Body of pancreas (tissue), 4 donors: ENCODE measurements at places on chromosomes 6 and 20.

GRCh38 chr6:89434954-89435353, 2.0 kb downstream of the ANKRD6 start:
- DNase-seq, result no peak

DNA sequence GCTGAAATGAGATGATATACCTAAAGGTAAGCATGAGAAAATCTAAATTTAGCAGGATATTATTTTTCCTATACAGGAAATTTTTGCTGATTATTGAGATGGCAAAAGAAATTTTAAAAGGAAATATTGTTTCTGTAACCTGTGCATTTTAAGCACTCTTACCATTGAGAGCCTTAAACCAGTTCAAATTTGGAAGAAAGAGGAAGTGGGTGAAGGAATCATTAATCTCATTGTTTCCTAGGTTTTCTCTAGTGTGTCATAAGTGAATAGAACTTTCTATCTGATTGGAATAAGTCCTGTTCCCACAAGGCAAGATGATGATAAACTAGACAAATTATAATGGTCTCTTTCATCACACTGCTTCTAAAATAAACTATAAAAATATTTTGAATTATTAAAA, 22.4 kb upstream of the FKBP1C start:
- no peak for DNase-seq

DNA sequence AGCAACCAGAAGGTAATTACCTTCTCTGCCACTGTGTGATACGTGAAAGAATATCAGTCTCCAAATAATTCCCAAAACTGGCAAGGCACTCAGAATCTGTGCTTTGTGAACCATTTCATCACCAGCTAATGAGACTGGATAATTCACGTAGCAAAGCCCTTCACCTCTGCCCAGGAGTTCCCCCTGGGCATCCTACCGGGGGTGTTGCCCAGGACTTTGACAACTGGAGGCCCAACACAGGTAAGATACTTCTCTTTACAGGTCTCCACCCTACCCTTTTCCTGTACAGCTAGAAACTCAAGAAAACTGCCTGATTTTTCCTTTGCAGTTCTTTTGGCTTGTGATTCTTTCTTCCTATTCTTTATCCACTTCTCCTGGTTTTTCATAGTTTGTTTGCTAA, 2.7 kb upstream of the CD24 start:
- DNase-seq, result no peak

GRCh38 chr6:150293423-150294173, 75.2 kb upstream of the IYD start:
- DNase-seq, result no peak

DNA sequence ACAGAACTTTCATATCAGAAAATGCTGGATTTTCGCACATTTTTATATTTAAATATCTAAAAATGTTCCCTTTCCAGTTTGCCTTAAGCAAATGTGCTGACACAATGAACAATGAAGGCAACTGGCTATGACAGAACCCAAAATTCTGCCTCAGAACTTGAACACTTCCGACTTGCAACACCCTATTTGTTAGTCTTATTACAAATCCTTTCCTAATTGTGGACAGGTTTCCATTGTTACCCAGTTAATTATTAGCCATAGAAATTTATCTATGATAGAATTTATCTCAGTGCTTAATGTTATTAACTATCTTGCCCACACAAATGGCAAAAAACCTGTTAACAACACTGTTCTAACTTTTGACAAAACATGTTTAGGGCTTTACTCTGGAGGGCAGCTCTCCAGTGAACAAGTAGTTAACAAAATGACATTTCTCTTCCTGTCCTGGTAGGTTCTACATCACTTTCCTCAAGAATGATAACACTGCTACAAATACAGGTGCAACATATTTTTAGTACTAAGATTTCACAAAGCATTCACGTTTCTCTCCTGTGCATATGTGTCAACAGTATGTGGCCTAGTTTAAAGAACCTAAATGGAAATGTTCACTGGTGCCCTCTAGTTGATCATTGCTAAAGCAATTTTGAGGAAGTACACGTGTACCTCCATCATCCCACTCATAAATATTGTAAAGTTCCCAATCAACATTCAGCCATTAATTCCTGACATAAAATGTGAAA, 58.4 kb downstream of the HIVEP2 start:
- no peak for DNase-seq

- DNase-seq, result no peak
Measured at GRCh38 chr6:16336056-16336818, 97.8 kb downstream of the GMPR start.

DNA sequence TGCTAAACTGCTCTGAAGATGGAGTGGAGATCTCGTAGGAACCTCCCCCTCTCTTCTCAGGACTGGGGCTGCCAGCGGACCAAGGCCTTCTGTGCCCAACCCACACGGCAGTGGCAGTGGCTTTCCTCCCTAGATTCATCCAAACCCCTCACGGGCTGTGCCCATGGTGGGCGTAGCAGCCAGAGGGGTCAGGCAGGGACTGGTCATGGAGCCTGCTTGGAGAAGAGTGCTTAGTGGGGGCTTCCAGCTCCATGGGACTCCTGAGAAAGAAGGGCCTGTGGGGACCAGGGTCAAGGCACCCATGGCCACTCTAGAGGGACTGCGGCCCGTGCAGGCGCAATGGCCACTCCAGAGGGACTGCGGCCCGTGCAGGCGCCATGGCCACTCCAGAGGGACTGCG, 86.6 kb downstream of the TAF4 start:
- no peak for DNase-seq

DNA sequence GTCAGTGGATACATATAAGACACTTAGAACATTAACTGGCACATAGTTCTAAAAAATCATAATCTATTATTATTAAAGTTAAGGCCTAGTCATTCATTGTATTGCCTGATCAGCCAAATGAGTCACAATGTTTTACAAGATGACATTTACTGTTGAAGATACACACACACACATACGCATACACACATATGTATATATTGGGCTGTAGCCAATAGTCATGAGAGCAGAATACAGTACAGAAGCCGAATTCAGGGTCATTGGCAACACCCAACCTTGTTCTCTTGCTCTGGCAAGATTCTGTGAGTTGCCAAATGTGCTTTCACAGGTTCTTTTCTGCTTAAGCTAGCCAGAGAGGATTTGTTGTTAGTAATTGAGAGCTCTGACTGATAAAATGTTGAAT, 922.8 kb upstream of the MAP3K7 start:
- no peak for DNase-seq

- peak; percentile 26 for DNase-seq
Measured at GRCh38 chr6:1724616-1725015, 114.9 kb downstream of the FOXC1 start.

- no peak for DNase-seq
Measured at GRCh38 chr6:99185525-99185924, 163.9 kb downstream of the FAXC start.

DNA sequence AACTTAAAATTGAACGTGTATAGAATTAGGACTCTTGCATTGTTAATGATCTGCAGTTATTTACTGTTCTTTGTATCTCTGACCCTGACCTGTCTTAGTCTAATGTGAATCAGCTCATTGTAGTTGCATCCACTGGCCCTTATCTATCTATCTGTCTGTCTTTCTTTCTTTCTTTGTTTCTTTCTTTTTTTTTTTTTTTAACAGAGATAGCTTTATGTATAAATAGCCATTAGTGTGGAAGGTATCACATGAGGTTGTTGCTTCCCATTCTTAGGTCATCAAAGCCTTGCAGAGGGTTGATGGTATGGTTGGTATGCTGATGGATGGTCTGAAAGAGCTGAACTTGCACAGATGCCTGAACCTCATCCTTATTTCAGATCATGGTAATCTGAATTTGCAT, 59.9 kb downstream of the ENPP1 start:
- no peak for DNase-seq

- DNase-seq, result no peak
Measured at GRCh38 chr6:108277831-108278230, 17.0 kb upstream of the SNX3 start.

- no peak for DNase-seq
Measured at GRCh38 chr6:30572148-30572547, 906 bp downstream of the ABCF1 start.

GRCh38 chr6:20657274-20657800, 123.1 kb downstream of the CDKAL1 start:
- DNase-seq, result no peak

GRCh38 chr20:13331536-13331935, 110.5 kb downstream of the ISM1 start:
- no peak for DNase-seq

DNA sequence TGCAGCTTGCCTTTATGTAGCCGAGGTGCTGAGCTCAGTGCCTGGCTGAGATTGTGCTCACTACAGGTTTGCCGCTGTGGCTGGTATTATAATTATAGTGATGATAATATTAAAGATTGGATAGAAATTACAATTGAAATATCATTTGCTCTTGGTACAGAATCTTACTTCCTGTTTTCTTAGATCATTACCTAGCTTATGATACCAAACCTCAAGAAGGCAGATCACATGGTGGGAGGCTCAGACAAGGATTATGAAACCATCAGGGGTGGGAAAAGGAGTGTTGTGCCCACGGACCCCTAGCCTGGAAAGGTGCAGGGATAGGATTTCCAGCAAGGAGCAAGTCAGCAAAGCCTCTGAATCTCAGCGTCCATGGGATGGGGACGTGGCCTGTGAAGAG, 70.6 kb downstream of the IGF2R start:
- DNase-seq, result no peak

- no peak for DNase-seq
Measured at GRCh38 chr6:43123461-43124314, 47.4 kb upstream of the SRF start.

- DNase-seq, result no peak
Measured at GRCh38 chr6:141451181-141451510, 681.6 kb upstream of the GJE1 start.

GRCh38 chr6:159238920-159239558, 69.8 kb downstream of the FNDC1 start:
- no peak for DNase-seq

- DNase-seq, result no peak
Measured at GRCh38 chr6:7784248-7784647, 58.3 kb downstream of the BMP6 start.

DNA sequence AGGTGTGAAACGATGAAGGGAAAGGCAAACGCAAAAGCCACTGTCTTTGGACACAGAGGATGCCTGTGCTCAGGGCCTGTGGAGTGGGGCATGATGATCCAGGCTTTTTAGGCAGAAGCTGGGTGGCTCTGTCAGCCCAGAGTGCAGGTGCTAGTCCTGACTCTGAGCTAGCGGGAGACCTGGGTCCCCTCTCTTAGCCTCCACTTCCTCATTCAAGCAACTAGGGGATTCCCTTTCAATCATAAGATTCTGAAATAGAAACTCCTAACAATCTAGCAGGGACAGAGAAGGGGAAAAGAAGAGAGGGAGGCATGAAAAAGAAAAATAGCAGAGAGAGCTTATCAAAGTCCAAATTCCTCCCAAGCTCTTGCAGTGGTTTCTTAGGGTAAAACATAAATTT, 7.6 kb upstream of the HIVEP2 start:
- DNase-seq, result no peak

DNA sequence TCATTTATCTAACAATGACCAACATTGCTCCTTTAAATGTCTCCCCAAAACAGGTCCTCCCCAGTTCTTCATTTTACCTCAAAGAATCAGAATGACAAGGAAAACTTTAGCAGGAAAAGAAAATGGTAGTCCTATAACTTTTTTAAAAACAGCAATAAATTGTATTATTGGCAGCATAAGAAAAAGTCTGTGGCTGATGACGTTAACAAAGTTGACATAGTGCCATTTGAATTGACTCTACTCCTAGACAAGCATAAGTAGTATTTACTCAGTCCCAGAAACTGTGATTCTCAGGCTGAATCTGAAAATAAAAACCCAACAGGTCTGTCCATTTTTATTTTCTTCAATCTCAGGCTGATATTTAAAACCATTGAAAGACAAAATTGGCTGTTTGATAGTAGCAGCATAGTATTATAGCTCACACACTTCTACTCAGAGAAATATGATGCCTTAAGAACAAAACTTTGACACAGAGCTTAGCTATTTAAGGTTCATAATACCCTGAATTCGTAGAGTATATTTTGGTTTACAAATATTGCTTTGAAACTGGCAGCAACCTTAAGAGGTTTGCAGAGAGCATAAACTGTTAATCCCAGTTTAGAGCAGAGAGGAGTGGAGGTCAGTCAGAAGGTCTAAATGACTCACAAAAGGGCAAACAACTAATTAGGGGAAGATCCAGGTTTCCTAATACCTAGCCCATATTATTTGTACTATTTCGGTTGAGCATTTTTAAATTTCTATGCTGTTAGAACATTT, 35.0 kb upstream of the TENT5A start:
- DNase-seq, result no peak

DNA sequence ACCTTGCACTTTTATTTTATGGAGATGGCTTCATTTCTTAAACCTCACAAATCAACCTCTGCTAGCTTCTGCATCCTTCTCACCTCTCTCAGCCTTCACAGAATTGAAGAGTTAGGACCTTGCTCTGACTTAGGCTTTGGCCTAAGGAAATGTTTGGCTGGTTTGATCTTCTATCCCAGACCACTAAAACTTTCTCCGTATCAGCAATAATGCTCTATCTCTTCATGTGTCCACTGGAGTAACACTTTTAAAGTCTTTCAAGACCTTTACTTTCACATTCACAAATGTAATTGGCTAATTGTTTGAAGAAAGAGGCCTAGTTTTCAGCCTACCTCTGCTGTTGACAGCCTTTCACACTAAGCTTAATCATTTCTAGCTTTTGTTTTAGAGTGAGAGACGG, 212.9 kb downstream of the TTLL2 start:
- DNase-seq, result no peak

DNA sequence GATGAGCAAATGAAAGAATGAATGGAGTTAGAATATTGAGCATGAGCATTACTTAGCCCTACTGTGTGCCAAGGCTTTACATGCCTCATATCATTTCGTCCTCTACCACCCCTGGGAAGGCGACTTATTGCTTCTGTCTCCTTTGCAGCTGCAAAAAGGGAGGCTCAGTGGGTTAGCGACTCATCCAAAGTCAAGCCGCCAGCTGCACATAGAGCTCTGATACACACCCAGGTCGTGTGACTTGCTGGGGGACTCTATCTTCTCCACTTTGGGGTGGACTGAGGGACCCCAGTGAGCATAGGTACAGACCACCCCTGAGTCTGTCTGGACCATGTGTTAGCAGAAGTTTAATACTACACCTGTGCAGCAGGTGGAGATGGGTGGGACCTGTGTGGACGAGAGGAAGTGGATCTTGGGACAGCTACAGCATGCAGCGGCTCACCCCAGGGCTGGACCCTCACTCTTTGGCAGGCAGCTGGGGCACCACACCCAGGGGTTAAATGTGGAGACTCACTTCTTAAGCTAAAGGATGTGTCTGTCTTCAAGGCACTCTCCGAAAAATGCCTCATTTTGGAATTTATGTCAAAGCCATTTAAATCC, 36.2 kb upstream of the ANGPT4 start:
- no peak for DNase-seq

DNA sequence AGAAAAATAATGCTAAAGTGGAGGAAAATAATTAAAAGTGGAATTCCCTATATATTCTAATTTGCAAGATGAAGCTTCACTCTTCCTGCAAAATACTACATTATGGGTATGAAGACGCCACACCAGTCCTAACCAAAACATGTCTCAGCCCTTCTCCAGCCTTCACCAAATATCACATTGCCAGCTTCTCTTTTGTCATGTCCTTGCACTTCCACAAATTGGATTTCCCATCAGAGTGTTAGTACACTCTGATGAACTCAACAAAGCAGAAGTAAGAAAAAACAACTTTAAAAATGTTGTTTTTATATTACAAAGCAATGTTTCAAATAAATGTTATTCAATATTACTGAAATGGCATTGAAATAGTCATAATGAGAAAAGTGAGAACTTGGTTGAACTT, 62.4 kb upstream of the RNF146 start:
- no peak for DNase-seq
